ENCODE measurements at places on chromosomes 2 and 18.
A peak's percentile ranks its signal among the peaks of the same experiment; 100 is the strongest.

DNA sequence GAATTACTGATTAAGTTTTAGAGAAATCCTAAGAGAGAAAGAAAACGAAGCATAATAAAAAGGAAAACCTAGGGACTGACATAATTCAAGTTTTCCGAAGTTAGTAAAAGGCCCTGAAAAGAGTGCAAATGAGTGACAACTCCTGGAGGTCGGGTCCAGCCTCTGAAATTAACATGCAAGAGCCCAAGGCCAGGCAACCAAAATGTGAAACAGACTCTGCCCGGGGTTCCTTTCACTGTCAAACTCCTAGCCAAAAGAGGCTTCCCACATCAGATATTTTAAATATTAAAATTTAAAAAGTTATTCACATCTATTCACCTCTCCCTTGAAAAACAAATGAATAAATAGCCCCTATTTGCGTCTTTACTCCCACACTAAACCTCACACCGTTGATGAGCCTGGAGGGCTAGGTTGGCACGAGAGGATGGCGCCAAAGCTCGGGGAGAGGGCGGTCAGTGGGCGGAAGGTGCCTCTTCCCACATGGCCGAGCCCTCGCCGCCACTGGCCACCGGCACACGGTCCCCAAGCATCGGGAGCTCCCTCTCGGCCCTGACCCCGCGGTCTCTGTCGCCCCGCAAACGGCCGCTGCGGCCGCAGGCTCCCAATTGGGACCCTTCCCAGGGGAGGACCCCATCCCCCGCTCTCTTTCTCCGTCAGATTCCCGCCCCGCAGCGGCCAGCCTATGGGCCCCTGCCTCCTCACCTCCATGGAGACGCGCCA, 630 bp downstream of the PPM1G start:
- peak; percentile 45 for DNase-seq

DNA sequence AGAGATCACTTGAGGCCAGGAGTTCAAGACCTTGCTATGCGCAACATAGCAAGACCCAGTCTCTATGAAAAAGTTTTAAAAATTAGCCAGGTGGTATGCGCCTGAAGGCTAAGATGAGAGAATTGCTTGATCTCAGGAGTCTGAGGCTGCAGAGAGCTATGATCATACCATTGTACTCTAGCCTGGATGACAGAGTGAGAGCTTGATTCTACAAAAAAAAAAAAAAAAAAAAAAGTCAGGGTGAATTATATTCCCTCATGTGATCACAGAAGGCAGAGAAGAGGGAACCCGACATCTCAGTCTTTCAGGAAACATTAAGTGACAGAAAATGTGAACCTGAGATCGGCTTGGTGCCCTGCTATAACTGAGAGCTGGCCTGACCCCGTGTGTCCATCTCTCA, 171.2 kb upstream of the MSH6 start:
- no peak for DNase-seq

- DNase-seq: peak; percentile 89
These were observed 182.0 kb downstream of the TCF4 start for GRCh38 chr18:55405893-55406406.

DNA sequence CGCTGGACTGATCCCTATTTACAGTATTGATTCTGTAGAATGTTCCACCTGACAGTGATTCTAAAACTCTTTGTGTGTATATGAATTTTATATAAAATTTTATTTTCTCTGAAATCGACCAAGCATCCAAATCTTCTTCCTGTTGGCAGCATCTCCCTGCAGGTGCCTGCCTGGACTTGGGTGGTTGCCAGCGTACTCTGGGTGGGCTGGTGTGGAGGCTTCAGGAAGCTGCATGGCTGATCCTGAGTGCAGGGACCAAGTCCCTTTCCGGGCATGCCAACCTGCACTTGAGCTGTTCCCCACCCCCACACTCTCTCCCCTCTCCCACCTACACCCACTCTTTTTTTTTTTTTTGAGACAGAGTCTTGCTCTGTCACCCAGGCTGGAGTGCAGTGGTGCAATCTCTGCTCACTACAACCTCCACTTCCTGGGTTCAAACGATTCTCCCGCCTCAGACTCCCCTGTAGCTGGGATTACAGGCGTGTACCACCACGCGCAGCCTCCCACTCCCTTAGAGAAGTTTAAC, 53.2 kb upstream of the ALKAL2 start:
- peak; percentile 62 for DNase-seq

- DNase-seq: no peak
These were observed 30.4 kb upstream of the GMCL1 start for GRCh38 chr2:69798909-69799526.

DNA sequence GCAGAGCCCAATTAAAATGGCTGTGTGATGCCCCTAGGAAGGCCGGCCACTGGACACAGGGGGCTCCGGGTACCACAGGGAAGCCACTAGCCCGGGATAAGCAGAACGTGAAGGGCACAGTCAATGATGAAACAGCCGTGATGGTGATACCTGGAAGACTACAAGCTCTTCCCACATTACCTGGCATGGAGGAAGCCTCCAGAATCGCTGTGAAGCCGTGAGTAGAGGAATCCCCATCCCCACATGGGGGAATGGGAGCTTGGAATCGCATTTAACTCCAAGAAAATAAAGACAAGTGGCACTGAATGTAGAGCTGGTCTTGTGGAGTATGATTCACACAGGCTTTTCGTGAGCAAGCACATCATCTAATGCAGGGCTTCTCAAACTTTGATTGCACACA, 16.1 kb downstream of the GALNT14 start:
- DNase-seq: no peak

GRCh38 chr2:137959166-137959565, 5.1 kb upstream of the HNMT start:
- no peak for DNase-seq

DNA sequence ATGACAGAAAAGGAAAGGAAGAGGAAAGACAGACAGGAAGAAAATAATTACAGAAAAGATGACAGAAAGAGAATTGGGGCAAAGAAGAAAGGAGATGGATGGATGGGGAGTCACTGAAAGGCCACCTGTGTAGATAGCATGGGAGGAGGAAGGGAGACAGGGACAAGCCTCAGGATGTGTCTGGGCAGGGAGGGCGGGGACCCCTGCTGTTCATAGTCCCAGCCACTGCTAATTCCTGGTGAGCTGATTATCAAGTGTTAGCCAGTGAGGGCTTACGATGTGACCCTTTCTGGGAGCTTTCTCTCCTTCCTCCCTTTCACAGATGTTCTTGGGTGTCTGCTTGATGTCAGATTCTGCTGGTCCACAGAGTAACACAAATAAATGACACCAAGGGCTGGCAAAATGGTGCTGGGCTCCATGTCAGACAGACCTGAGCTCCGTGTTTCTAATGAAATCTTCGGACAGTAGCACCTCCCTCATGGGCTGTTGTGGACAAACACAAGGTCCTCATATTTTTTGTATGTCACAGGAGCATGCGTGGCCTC, 13.6 kb downstream of the FHOD3 start:
- no peak for DNase-seq

GRCh38 chr2:164535280-164536025, 85.8 kb downstream of the GRB14 start:
- no peak for DNase-seq

DNA sequence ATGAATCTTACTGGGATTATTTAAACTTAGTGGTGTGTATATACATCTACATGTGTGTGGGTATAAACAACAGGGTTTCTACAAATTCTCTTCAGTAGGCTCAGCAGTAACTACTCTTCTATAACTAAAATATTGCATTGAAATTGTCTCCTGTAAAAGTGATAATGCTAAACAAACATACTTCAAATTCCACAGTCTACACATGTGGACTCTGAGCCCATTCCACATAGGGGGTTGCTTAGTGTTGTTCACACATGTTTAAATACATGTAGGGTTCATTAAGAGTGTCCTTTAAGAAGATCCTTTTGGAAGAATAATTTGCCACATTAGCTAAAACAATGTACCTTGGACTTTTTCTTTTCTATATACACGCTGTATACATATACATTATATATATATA, 152.8 kb upstream of the VRK2 start:
- no peak for DNase-seq

GRCh38 chr18:29418136-29418535, 1241.2 kb upstream of the CDH2 start:
- no peak for DNase-seq

DNA sequence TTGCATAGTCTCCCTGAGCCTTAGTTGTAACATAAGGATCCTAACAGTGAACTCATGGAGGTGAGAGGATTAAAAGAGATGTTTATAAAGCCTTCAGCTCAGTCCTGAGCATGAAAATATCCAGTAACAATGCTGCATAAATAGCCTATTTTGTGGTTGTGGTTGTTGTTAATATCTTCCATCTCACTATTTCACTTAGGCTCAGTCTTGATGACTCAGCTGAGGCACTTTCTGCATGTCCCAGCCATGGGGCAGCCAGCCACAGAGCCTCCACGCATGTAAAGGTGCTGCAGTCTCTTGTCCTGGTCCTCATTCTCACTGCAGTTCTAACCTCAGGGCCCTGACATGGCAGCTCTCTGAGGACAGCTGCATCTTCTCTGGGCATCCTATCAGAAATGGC, 218.8 kb upstream of the PKDCC start:
- DNase-seq: no peak

- DNase-seq: no peak
These were observed 4.8 kb upstream of the EFHD1 start for GRCh38 chr2:232628466-232629128.

DNA sequence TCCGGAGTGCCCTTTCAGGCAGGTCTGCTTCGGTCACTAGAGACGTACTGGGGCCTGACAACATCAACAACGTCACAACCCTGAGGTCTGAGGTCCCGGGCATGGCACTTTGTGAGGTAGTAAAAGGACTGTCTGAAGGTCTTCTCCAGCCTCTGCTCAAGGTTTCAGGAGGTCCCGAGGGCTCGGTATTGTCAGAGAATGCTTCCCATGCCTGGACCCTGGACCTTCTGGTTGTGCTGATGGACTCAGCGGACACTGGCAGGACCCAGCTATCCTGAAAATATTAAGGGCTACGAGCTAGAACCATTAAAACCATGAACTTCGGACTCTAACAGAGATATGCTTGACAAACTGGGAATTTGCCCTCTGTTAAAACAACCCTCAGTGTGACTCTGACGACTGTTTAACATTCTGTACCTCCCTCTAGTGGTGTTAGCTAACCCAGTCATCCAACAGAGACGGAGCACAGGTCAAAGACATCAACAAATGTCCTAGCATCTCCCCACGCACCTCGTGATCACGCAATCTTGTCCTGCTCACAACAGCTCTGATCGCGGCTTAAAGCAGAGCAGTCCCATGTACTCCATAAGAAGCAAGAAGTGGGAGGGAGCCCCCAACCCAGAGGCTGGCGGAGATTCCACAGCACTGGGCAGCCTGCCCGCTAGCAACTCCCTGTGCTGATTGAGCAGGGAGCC, 96.5 kb downstream of the CCDC93 start:
- no peak for DNase-seq

GRCh38 chr18:34754300-34754699, 44.2 kb downstream of the DTNA start:
- no peak for DNase-seq

- DNase-seq: peak; percentile 47
These were observed at the start of gene TGFBRAP1 for GRCh38 chr2:105329561-105330495. Gene TGFBRAP1, minus strand, starts transcription at chr2:105329735. Its CDS starts 21,434 bp downstream, at chr2:105308301.

DNA sequence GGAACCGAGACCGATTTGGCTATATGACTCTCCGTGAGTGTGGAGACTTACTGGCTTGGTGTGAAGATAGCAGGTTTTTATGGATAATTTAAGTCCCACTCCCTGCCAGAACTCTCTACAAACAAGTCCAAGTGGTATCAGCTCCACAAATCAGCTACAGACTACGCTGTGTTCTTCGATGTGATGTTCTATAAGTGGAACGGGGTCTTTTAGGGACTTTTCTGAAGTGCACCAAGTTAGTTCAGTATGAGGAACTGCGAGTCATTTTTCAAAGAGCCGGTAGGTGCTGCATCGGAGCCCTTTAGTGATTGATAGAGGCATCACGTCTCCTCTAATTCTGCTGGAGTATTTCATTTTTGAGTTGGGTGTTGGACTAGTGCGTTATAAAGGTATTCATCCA, 107.1 kb downstream of the TSHZ1 start:
- no peak for DNase-seq

DNA sequence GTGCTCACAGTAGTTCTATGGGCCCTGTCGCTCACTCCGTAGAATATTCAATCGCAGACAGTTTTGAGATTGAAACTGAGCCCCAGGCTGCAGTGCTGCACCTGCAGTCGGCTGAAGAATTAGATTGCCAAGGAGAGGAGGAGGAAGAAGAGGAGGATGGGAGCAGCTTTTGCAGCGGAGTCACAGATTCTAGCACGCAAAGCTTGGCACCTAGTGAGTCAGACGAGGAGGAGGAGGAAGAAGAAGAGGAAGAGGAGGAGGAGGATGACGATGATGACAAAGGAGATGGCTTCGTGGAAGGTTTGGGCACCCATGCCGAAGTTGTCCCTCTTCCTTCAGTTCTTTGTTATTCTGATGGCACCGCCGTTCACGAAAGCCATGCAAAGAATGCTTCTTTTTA, 115.2 kb downstream of the GALNT3 start:
- DNase-seq: no peak

- DNase-seq: no peak
These were observed 139.5 kb downstream of the HDAC4 start for GRCh38 chr2:239261356-239261755.

DNA sequence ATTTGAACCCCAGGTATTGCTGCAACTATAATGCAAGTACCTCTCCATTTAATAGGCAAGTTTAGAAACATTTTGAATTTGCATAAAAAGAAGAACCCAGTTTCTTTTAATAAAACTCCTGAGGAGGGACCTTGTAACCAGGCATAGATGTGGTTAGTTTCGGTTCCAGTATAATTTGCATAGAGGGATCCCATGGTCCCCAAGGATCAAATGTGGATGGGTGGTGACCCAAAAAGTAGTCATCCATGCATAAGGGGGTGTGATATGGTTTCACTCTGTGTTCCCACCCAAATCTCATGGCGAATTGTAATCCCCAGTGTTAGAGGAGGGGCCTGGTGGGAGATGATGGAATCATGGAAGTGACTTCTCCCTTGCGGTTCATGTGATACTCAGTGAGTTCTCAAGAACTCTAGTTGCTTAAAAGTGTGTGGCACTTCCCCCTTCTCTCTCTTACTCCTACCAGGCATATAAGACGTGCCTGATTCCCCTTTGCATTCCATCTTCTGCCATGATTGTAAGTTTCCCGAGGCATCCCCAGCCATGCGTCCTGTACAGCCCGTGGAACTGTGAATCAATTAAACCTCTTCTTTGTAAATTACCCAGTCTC, 40.2 kb upstream of the SKA1 start:
- no peak for DNase-seq

DNA sequence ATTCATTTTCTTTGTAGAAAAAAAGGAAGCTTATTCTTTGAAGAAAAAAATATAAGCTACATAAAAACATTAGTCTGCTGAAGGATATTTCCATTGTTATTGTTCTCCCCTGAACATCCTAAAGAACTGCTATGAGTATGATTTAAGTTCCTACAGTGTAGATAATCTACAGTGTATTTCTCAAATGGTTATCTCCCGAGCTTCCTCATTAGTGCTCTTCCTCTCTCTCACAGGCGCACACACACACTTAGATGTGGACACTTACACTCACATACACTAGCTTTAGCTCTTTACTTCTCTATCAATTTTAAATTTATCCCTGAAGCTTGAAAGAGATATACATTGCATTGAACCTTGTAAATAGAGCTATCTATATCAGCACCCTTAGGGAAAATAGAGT, 681.0 kb downstream of the KCNJ3 start:
- DNase-seq: no peak
